ENCODE measurements at places on chromosomes 2 and 18.

- no peak for DNase-seq
Observed at GRCh38 chr2:138026111-138027020, 62.1 kb downstream of the HNMT start.

GRCh38 chr18:11760498-11761167 is 71.6 kb downstream of the GNAL start:
- no peak for DNase-seq

GRCh38 chr2:151120011-151120410 is 141.7 kb downstream of the RBM43 start:
- no peak for DNase-seq

GRCh38 chr2:62007555-62007954 is 102.1 kb downstream of the COMMD1 start:
- DNase-seq, result no peak

DNA sequence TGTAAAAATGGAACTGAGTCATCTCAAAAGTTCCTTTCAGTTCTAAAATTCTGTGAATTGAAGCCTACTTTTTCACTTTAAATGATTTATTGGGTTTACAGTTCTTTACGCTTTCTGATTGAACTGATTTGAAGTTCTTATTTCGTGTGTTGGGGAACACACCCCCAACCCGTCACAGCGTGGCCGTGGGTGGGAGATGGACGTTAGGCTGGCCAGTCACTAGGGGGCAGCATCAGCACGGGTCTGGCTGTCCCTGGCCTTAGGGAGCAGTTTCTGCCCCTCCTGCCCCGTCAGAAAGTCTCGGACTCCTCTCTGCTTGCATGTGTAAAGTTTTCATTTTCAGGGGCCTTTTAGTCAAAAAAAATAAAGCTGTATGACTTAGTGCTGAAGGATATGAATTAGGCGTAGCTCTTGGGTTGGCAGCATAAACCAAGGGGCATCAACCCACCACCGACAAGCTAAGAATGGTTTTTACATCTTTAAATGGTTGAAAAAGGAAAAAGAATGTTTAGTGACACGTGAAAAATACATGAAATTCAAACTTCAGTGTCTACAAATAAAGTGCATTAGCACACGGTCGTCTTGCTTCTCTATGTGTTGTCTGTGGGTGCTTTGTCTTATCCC is 63.4 kb downstream of the ZCCHC2 start:
- peak; percentile 36 for DNase-seq

DNA sequence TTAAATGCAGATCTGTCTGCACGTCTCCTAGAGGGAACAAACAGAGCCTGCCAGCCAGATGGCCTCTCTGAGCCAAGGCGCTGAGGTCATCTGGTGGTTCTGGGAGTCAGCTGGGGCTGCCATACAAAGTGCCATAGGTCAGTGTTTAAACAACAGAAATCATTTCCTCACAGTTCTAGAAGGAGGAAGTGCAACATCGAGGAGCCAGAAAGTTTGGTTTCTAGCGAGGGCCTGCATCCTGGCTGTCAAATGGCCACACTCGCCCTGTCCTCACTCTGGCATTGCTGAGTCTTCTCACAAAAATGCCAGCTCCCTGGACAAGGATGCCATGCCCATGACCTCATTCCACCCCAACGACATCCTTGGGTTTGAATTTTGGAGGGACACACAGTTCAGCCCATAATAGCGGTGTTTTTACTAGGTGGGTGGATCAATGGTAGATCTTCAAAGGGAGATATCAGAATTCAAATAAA is 59.6 kb downstream of the MYT1L start:
- no peak for DNase-seq

DNA sequence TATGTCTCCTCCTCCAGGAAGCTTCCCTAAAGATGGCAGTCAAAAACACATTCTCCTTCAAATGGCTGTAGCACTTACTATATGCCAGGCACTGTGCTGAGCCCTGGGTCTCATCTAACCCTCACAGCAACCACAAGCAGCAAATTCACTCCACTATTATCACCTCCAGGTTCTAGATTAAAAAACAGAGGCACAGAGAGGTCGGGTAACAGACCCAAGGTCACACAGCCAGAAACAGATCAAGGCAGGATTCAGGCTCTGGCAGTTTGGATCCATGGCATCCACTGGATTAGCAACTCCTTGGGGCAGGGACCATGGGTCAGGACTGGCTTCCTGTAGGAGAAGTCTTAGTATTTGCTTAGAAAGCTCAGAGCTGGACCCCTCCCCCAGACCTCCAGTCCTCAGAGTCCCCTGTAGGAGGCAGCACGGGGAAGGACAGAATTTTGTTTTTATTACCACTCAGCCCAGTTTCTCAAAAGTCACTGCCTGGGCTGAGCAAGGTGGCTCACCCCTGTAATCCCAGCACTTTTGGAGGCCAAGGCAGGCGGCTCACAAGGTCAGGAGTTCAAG is 34.4 kb downstream of the ZFP36L2 start:
- DNase-seq, result no peak

- DNase-seq, result no peak
Observed at GRCh38 chr2:186709529-186710450, 15.9 kb downstream of the FAM171B start.

All from effector memory CD4-positive, alpha-beta T cell (primary cell).